WTC11 (cell line): ENCODE measurements at places on chromosomes 6 and 20. TPM values are rescaled to one million over a fixed set of nuclear protein-coding genes. Genes with fewer than 3 reads are reported as not detected.

The AVP gene
- 0.32 to 0.50 TPM (median 0.34 TPM) in 3 replicates for total RNA-seq

The TBP gene
- total RNA-seq = 20.2 to 20.9 TPM (median 20.6 TPM) in 3 replicates

The PARD6B gene
- 29.6 to 38.0 TPM (median 37.5 TPM) in 3 replicates for total RNA-seq

The CTCFL gene
- 0.70 to 2.6 TPM (median 2.4 TPM) in 3 replicates for total RNA-seq

The EPB41L2 gene
- 101 to 106 TPM (median 106 TPM) in 3 replicates for total RNA-seq

The PAX1 gene
- not detected in 3 replicates for total RNA-seq

The CRISP3 gene
- not detected in 3 replicates for total RNA-seq

The TCP1 gene
- total RNA-seq = 293 to 388 TPM (median 301 TPM) in 3 replicates

The IMPG1 gene
- not detected in 3 replicates for total RNA-seq
